ENCODE measurements at places on chromosomes 2 and 18.

DNA sequence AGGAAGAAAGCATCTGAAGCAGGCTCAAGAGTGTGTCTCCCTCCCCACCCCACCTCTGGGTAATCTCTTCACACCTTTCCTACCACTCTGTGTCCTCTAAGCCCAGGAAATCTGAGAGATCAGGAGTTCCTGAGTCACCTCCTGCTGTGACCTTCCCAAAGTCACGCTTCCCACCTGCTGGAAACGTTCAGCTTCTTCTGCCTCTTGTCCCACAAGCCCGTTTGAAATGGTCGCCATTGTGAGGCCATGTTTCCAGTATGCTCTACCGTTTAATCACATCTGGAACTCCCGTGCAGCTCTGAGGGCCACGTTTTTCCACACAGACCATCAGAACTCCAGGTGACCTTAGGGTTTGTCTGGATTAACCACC is 25.9 kb downstream of the GREB1 start:
- no peak for DNase-seq

DNA sequence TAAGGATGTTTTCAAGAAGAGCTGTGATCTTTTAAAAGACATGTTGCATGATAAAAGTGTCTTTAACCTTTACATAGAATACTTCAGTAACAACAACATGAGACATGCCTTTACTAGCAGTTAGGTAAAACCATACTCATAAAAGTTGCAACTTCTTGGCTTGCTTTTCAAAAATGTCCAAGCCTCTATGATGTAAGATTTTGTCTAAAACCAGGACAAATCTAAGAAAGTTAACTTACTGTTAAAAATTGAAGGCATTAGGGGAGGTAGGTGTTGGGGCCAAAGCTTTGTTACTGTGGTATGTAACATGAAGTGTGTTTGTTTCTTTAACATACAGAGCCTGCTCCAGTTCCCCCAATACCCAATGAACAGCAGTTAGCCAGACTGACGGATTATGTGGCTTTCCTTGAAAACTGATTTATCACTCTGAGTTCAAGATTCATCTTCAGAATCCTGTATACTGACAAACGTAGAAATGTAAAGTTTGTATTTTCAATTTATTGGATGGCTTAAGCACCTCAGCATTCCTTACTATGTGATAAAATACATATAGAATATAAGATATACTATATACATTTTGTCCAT is 11.7 kb downstream of the COPS8 start:
- peak; percentile 57 for DNase-seq

- DNase-seq = peak; percentile 21
Observed at GRCh38 chr2:189631849-189632248, 29.4 kb upstream of the ASNSD1 start.

GRCh38 chr2:46951290-46952064 is 35.9 kb upstream of the MCFD2 start:
- DNase-seq = no peak

DNA sequence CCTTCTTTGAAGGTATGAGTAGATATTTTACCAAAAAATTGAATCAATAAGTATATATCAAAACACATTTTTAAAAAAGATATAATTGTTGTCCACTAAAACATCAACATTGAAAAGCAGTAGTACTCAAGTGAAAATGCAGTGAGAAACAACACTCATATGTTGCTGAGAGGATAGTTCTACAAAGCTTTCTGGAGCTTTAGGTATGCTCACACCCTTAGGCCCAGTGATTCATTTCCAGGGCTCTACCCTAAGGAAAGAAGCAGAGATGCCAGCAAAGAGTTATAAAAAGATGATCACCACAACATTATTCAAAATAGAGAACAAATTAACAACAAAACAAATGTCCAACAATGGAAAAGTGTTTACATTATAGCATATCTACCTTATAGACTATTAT is 197.3 kb upstream of the CCDC150 start:
- no peak for DNase-seq

GRCh38 chr2:167052825-167053224 is 164.5 kb downstream of the XIRP2 start:
- peak; percentile 13 for DNase-seq

DNA sequence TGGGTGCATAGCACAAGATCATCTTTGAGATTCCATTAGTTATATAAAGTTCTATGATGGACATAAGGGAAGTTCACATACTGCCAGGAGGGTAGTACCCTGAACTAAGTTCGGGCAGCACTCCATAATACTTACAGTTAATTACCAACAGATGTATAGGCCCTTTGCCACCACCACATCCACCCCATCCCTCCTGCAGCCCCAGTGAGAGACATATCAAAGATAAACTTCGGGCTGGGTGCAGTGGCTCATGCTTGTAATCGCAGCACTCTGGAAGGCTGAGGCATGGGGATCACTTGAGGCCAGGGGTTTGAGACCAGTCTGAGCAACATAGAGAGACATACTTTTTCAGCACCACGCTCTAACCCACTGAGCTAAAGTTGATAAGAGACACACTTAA is 46.4 kb upstream of the NPAS2 start:
- no peak for DNase-seq
